ENCODE measurements at places on chromosomes 13 and 19.

DNA sequence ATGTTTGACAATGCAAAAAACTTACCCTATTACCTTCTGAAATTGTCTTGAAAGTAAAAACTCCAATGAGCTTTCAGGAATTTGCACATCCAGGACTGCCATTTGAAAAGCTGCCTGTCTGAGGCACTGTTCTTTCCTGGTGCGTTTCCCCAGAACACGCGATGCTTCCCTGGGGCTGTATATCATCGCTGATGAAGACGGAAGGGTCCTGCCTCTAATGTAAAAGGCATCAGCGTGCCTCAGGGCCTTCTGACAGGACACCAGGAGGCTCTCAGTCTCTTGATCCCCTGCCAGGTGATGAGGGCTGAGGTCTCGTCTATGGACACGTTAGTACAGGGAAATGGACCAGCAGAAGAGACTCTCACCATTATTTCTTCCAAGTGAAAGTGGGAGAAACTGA is 296.8 kb downstream of the EFNB2 start:
- DNase-seq: no peak

GRCh38 chr19:50273821-50274220 is 55.4 kb downstream of the KCNC3 start:
- DNase-seq: no peak

GRCh38 chr13:33107361-33107760 is 91.1 kb downstream of the KL start:
- DNase-seq: no peak

GRCh38 chr19:43564800-43565199 is 10.5 kb downstream of the XRCC1 start:
- no peak for DNase-seq

DNA sequence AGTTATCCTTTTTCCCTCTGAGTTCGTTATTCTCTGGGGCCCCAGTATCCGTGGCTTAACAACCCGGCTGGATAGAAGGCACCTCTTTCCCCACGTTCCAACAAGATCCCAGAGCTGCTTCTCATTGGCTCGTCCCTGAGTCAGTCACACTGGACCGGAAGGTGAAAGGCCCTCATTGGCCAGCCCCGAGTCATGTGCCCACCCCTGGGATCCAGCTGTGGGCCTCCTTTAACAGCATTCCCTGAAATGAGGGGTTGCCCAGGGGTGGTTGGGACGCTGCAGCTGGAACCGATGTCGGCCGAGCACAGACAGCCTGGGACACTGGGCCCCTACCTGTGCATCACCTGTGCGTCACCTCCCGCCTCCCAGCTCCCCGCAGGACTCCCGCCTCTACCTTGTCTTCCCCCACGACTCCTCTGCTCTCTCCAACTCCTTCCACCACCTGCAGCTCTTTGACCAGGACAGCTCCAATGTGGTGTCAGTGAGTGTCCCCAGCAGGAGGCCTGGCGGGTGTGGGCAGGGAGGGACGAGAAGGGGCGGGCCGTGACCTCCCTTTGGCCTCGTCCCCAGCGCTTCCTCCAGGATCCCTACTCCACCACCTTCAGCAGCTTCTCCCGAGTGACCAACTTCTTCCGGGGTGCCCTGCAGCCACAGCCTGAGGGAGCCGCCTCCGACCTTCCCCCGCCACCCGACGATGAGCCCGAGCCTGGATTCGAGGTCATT is 4.3 kb downstream of the TBC1D17 start:
- DNase-seq: no peak

GRCh38 chr19:54684527-54684926 is 21.7 kb downstream of the LILRB4 start:
- no peak for DNase-seq

DNA sequence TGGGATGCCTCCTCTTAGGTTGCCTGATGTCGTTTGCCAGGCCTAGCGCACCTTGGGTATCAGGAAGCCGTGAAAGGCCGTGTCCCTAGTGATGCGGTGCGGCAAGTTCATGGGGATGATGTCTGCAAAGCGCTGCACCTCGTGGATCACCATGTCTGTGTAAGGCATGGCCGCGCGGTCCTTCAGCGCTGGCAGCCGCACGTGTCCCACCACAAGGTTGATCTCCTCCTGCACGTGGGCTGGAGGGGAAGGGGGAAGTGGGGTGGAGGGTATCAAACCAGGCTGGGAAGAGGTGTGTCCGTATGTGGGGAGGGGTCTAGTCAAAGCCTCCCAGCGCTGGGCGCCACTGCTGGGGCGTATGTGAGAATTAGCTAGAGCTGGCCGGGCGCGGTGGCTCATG is 23.2 kb downstream of the EGLN2 start:
- no peak for DNase-seq

GRCh38 chr13:72808917-72809500 is 27.1 kb downstream of the PIBF1 start:
- DNase-seq: no peak

DNA sequence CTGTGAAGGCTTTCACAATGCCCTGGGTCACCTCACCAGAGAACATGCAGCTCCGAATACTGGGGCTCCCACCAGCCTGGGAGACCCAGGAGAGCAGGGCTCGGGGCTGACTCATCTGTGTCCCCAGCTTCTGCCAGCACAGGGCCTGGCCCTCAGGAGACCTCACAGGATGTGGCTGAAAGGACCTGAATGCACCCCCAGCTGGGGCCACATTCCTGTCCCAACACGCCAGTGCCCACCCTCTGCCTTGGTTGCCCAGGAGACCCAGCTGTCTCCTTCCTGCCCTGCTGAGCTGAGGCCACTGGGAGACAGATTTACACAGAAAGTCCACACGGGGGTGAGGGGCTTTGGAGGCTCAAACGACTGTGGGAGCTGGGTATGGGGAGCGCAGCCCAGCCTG is 11.9 kb downstream of the BCAT2 start:
- no peak for DNase-seq

DNA sequence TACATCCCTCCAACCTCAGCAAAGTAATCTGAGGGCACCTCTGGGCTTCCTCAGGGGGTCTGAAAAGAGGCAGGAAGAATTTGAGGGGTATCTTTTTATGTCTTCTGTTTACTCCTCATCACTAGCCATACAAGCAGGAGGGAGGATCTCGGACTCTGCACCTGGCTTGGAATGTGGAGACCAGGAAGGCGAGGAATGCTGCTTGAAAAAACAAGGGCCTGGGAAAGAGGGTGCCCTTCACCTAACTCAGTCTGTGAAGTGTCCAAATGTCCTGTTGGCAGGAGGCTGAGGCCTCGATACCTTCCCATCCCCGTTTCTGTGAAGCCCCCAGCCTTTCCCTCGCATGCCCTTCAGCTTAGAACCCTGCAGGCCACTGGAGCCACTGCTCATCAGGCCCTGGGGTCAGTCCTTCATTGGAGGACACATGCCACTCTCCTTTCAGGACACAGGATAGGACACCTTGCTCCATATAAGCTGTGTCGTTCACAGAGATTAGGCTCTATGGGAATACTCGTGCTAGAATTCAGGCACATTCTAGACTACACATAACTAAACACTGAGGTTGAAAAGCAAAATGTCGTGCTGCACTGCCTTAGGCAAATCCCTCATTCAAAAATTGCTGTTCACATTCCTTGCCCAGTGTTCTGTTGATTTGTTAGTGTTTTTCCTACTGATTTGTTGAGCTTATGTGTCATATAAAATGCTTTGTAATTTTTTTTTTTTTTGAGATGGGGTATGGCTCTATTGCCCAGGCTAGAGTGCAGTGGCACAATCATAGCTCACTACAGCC is 49.7 kb downstream of the ESD start:
- DNase-seq: no peak

DNA sequence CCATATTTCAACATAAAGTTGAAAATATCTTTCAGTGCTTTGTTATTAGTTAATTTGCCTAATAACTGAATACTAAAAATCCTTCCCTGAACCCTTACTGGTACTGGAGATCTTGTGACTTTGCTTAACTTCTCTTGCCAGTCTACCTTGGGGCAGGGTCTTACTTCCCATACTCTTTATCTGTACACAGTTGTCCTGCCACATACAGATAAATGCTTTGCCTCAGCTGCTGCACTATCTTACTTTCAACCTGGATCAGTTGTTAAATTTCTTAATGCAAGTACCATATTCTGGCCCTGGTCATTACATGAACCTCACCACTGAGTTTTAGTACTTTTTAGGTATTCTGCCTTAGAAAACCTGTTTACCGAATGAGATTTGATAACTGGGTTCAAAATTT is 107.6 kb downstream of the PIBF1 start:
- DNase-seq: no peak

- no peak for DNase-seq
These were observed at the start of gene PRX for GRCh38 chr19:40413291-40413845. Gene PRX (minus strand): TSS chr19:40413378. CDS start chr19:40407932, 5,446 bp downstream.
